ENCODE measurements at places on chromosomes 1 and 21.

GRCh38 chr1:156812293-156812990 is 4.2 kb downstream of the SH2D2A start:
- no peaks in the 10 kb centered on the region for H3K27me3 ChIP-seq
- peaks cover 21% of the 10 kb centered on the region for H3K4me1 ChIP-seq
- H3K27ac ChIP-seq = no peak overlapping the region
- H3K36me3 ChIP-seq = no peaks in the 10 kb centered on the region
- no peak for DNase-seq
- H3K4me3 ChIP-seq = no peak overlapping the region

DNA sequence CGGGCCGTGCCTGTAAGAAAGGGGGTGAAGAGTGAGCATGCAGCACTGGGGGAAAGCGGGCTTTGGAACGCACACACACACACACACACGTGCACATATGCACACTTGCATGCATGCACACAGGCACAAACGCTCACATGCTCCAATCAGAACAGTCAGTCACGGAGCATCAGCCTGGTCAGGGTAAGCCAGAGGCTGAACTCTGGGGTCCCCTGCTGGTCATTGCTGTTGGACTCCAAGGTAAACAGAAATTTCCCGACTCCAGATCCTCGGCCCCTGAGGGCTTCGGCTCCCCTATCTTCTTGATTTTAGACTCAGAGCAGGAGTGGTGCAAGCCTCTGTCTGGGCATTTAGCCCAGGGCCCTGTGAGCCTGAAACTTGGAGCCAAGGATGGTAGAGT is 54.2 kb downstream of the SYT2 start:
- DNase-seq = no peak
- H3K36me3 ChIP-seq = no peaks in the 10 kb centered on the region
- H3K4me3 ChIP-seq = no peak overlapping the region
- H3K4me1 ChIP-seq = no peaks in the 10 kb centered on the region

GRCh38 chr1:225539575-225539974 is 111.7 kb upstream of the LBR start:
- no peak overlapping the region for H3K27ac ChIP-seq
- no peaks in the 10 kb centered on the region for H3K36me3 ChIP-seq
- no peak for DNase-seq
- H3K27me3 ChIP-seq = no peaks in the 10 kb centered on the region
- no peak overlapping the region for H3K4me3 ChIP-seq

DNA sequence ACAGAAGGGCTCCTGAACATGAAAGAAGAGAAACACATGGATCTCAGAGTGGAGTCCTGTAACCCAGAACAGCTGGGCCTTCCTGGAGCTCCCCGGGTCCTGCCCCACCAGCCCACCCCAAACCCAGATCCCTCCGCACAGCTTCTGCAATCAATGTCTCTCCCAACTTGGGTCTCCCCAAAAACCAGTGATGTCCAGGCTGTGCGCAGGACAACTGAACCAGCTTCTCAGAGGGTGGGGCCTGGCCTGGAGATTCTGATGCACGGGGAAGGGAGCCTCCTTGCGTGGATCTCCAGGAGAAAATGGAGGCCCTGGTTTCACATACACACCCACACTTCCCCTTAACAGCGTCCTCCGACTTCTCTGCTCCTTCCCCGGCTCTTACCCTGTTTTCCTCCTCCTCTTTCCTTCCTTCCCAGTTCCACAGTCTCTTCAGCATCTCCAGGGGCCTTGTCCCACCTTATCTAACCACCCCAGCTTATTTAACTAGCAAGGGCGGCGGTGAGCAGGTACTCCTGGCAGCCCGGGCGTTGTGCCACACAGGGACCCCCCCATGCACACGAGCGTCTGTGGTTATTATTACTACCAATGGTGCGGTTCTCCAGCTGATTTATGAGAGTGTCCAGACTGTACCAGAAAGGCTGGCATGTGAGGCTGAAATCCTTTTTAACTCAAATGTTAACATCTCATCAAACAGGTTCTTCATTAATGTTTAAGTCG is 11.2 kb upstream of the MX2 start:
- no peak overlapping the region for H3K4me3 ChIP-seq
- no peak overlapping the region for H3K27ac ChIP-seq
- DNase-seq = no peak
- no peaks in the 10 kb centered on the region for H3K4me1 ChIP-seq
- no peaks in the 10 kb centered on the region for H3K36me3 ChIP-seq

DNA sequence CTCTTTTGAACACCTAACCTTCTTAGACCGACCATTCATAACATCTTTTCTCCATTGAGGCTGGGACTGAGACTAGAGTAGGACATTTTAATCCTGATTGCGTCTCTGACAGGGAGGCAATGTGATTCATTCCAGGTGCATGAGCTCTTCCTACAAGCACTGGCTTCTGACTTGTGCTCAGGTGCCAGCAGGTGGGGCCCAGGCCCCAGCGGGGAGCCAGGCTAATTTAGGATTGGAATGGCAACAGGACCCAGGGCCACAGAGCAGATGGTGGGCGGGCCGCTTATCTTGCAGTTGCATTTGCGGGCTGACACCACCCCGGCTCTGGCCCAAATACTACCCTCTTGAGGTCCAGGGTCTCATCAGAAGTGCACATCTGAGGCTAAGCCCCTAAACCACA is 4.1 kb downstream of the GPA33 start:
- no peak overlapping the region for H3K4me3 ChIP-seq
- no peak overlapping the region for H3K27ac ChIP-seq
- H3K4me1 ChIP-seq = no peaks in the 10 kb centered on the region
- no peaks in the 10 kb centered on the region for H3K27me3 ChIP-seq
- DNase-seq = no peak
- no peaks in the 10 kb centered on the region for H3K36me3 ChIP-seq

- H3K4me1 ChIP-seq = peaks cover 7% of the 10 kb centered on the region
- H3K27ac ChIP-seq = no peak overlapping the region
- peaks cover 60% of the 10 kb centered on the region for H3K27me3 ChIP-seq
- no peak for DNase-seq
- H3K4me3 ChIP-seq = no peak overlapping the region
These were observed 10.9 kb upstream of the PROX1 start for GRCh38 chr1:213976665-213977485.

Data from esophagus squamous epithelium (tissue), 5 donors.